ENCODE measurements at places on chromosomes 12 and 14.

- peak; percentile 55 for DNase-seq
Observed at GRCh38 chr14:60092526-60092920, 800 bp downstream of the PCNX4 start.

DNA sequence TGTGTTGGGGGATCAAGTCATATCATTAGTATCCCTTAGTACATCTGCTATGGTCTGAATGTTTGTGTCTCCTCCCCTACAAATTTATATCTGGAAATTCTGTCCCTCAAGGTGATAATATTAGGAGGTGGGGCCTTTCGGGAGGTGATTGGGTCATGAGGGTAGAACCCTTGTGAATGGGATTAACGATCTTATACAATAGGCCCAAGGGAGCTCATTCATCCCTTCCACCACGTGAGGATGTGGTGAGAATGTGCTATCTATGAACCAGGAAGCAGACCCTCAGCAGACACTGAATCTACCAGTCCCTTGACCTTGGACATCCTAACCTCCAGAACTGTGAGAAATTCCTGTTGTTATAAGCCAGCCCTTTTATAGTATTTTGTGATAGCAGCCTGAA lies 110.7 kb downstream of the PTCSC3 start:
- no peak for DNase-seq

GRCh38 chr12:38142974-38143373 lies 173.6 kb upstream of the ALG10B start:
- no peak for DNase-seq

GRCh38 chr12:38911611-38912010 lies 6.2 kb upstream of the CPNE8 start:
- DNase-seq, result no peak

DNA sequence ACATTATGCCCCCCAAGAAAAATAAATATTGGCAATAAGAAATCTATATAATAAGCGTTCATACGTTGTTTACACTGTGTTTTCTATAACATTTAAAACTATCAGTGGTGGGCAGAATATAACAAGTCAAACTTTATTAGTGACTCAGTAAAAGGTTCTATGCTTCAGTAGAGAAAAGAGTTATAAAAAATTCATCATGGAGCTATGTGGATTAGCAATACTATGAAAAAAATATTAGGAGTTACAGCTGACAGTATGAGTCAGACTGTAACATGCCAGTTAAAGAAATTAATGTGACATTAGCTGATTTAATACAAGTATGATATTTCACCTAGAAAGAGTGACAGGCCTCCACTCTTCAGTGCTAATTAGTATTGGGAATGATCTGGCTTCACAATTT lies 125.1 kb upstream of the GARIN6 start:
- no peak for DNase-seq

- no peak for DNase-seq
Observed at GRCh38 chr12:79347866-79348265, 342.9 kb downstream of the PAWR start.

DNA sequence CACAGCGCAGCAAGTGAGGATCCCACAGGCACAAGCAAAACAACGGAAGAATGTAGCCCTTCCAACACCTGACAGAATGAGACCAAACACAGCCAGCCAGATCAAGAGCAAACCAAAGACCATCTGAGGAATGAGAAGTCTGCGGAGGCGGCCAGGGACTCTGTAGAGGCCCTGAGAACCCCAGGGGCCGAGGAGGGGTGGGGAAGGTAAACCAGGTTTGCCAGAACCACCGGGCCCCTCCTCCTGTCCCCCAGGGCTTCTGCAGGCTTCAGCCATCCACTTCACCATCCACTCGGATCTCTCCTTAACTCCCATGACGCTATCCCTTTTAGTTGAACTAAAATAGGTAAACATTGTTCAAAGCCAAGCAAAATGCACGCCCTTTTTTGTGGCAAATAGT lies 37.4 kb downstream of the ZCRB1 start:
- DNase-seq, result no peak

DNA sequence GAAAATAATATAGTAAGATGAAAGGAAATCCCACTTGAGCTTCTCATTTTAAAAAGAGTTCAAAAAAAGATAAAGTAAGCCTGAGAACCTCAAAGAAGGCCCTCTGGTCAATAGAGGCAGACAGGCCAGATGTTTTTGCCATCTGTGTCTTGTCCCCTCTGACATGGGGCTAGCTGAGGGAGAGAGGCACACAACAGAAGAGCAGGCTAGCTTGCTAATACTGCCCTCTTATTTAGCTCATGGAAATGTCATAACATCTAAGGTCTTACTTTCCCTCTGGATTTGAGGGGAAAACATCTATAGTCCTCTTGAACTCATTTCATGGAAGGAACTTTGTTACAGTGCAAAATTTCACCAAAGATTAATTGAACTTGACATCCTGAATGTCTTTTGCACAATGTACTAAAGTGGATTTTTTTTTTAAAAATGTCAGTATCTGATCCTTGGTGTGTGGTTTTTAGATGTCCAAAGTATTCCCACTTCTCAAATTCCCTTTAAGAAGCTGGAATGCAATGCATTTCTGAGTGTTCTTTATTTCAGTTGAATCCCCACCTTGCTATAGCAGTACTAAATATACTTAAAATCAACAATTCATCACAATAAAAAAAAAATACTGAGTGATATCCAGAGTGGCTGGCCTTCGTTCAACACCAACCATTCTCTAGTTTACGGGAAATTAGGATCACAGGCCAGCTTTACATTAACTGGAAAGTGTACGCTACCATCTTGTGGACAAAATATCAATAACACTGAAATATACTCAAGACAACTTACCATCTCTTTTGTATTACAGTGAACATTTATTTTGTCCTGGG lies 176.7 kb downstream of the PAH start:
- no peak for DNase-seq
